ENCODE measurements at places on chromosomes 3 and 15. TPM values are rescaled to one million over a fixed set of nuclear protein-coding genes. Genes with fewer than 3 reads are reported as not detected.

Gene IL17RE
- 0.98 TPM for total RNA-seq

Gene CASR
- not detected for total RNA-seq

Gene CLDN18
- not detected for total RNA-seq

Gene GP9
- total RNA-seq: not detected

Gene CNTN4
- not detected for total RNA-seq

Gene MUSTN1
- total RNA-seq: 0.52 TPM

Measured in A549 treated with CpdA at 1 μM for 4 hours (cell line).